ENCODE measurements at places on chromosomes 5 and 9. TPM values are rescaled to one million over a fixed set of nuclear protein-coding genes. Genes with fewer than 3 reads are reported as not detected.

- H3K4me3 ChIP-seq, result no peak overlapping the region
- no peaks in the 10 kb centered on the region for H3K36me3 ChIP-seq
- H3K4me1 ChIP-seq, result peaks cover 8% of the 10 kb centered on the region
- H3K27me3 ChIP-seq, result peaks cover 3% of the 10 kb centered on the region
- DNase-seq, result no peak
Measured at GRCh38 chr9:89598926-89599325, 5.9 kb upstream of the GADD45G start.

GRCh38 chr5:219460-219863 lies 1.3 kb downstream of the SDHA start:
- H3K27me3 ChIP-seq, result no peaks in the 10 kb centered on the region
- peaks cover 39% of the 10 kb centered on the region for H3K4me1 ChIP-seq
- peaks cover 8% of the 10 kb centered on the region for H3K36me3 ChIP-seq
- DNase-seq, result no peak
- peak overlapping the region; percentile 90 for H3K27ac ChIP-seq

GRCh38 chr9:132472199-132472598 lies 62.2 kb downstream of the CFAP77 start:
- H3K4me3 ChIP-seq, result no peak overlapping the region
- H3K4me1 ChIP-seq, result no peaks in the 10 kb centered on the region
- peaks cover under 1% of the 10 kb centered on the region for H3K27me3 ChIP-seq
- no peak overlapping the region for H3K27ac ChIP-seq
- H3K36me3 ChIP-seq, result no peaks in the 10 kb centered on the region

DNA sequence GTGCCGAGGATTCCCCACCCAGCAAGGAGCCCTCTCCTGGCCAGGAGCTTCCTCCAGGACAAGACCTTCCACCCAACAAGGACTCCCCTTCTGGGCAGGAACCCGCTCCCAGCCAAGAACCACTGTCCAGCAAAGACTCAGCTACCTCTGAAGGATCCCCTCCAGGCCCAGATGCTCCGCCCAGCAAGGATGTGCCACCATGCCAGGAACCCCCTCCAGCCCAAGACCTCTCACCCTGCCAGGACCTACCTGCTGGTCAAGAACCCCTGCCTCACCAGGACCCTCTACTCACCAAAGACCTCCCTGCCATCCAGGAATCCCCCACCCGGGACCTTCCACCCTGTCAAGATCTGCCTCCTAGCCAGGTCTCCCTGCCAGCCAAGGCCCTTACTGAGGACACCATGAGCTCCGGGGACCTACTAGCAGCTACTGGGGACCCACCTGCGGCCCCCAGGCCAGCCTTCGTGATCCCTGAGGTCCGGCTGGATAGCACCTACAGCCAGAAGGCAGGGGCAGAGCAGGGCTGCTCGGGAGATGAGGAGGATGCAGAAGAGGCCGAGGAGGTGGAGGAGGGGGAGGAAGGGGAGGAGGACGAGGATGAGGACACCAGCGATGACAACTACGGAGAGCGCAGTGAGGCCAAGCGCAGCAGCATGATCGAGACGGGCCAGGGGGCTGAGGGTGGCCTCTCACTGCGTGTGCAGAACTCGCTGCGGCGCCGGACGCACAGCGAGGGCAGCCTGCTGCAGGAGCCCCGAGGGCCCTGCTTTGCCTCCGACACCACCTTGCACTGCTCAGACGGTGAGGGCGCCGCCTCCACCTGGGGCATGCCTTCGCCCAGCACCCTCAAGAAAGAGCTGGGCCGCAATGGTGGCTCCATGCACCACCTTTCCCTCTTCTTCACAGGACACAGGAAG lies 120.2 kb downstream of the RGS3 start:
- peaks cover 36% of the 10 kb centered on the region for H3K36me3 ChIP-seq

GRCh38 chr9:137784046-137784445 lies 93.5 kb upstream of the CACNA1B start:
- H3K27me3 ChIP-seq, result no peaks in the 10 kb centered on the region
- H3K4me1 ChIP-seq, result no peaks in the 10 kb centered on the region
- H3K36me3 ChIP-seq, result peaks cover 50% of the 10 kb centered on the region
- peak; percentile 35 for DNase-seq

DNA sequence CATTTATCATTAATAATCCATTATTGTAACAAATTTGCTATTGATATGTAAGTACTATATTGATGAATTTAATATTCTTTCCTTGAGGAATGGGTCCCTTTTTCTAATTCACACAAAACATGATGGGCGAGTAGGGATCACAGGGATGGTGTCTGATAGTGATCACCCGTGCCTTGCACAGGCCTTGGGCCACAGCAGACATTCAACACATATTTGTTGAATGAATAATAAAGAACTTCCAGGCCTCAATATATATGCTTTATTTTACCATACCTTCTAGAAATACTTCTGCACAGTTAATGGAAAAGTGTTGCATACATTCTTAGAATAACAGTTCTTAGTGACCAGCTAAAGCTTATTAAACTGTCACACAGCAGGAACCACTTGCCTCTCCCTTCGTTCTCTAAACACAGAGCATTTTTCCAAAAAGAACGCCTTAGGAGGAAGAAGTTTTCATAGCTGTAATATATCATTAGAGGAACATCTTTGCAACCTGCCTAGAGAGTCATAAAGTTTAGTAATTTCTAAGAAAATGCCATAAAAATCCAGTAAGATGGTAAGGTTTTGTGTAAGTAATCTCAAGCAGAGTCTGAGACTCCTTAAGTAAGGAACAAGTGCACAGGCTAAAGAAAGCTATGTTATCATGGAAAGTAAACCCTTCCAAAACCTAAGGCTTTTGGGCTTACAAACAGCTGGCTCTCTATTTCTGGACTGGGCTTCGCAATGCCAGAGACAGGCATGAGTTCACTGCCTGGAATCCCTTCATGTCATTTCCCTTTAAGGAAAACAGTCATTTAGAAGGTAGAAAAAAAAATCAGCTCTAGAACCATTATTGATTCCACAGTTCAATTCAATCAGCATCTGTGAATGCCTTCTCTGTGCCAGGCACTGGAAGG lies 17.7 kb downstream of the TTLL11 start:
- no peaks in the 10 kb centered on the region for H3K27me3 ChIP-seq
- no peak overlapping the region for H3K4me3 ChIP-seq
- no peak overlapping the region for H3K27ac ChIP-seq
- DNase-seq, result no peak
- H3K36me3 ChIP-seq, result no peaks in the 10 kb centered on the region
- H3K4me1 ChIP-seq, result peaks cover 7% of the 10 kb centered on the region

- no peaks in the 10 kb centered on the region for H3K27me3 ChIP-seq
- H3K4me1 ChIP-seq, result no peaks in the 10 kb centered on the region
- no peak overlapping the region for H3K27ac ChIP-seq
Measured at GRCh38 chr5:175335691-175336090, 108.3 kb downstream of the DRD1 start.

GRCh38 chr9:102767076-102767475 lies 228.1 kb upstream of the CYLC2 start:
- no peaks in the 10 kb centered on the region for H3K4me1 ChIP-seq
- no peaks in the 10 kb centered on the region for H3K27me3 ChIP-seq
- DNase-seq, result no peak
- no peak overlapping the region for H3K4me3 ChIP-seq
- no peak overlapping the region for H3K27ac ChIP-seq

DNA sequence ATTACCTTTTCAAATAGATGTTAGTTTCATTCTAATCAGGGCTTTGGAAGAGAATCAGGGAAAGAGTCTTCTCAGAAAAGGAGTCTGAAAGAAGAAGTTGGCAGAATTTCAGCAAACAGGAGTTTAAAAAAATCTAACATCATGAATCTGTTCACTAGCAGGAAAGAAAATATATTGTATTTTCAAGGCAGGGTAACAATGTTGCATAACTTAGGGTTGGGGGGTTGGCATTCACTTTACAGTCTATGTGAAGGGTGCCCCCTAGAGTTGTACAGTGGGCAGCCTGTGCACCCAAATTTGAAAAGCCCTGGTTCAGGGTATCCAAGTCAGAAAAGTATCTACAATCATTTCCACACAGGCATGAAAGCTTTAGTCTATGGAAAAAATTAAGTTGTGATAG lies 348.4 kb upstream of the SLC30A5 start:
- H3K4me1 ChIP-seq, result no peaks in the 10 kb centered on the region
- DNase-seq, result no peak
- no peaks in the 10 kb centered on the region for H3K36me3 ChIP-seq

GRCh38 chr9:96071076-96071814 lies 195.8 kb downstream of the ERCC6L2 start:
- no peaks in the 10 kb centered on the region for H3K4me1 ChIP-seq
- H3K36me3 ChIP-seq, result no peaks in the 10 kb centered on the region
- no peak overlapping the region for H3K27ac ChIP-seq

DNA sequence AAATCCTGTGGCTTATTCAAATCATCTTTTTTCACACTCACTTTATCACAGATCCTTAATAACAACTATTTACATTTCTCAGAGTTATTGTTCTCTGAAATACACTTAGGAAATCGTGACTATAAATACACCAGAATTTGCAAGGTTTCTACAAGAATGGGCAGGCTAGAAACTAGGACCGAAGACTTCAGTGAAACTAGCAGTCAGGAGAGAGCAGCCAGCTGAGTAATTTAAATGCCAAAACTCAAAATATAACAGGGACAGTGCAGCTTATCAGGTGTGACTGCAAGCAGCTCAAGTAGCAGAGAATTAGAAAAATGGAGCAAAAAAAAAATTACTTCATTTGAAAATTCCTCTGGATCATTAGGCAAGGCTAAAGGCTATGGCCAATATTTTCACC lies 719.3 kb upstream of the ZNF608 start:
- H3K4me1 ChIP-seq, result no peaks in the 10 kb centered on the region
- no peaks in the 10 kb centered on the region for H3K27me3 ChIP-seq
- no peak overlapping the region for H3K27ac ChIP-seq

GRCh38 chr9:68775003-68775730 lies 70.1 kb downstream of the PIP5K1B start:
- H3K27me3 ChIP-seq, result no peaks in the 10 kb centered on the region
- DNase-seq, result no peak
- H3K27ac ChIP-seq, result no peak overlapping the region
- peaks cover 7% of the 10 kb centered on the region for H3K4me1 ChIP-seq
- no peak overlapping the region for H3K4me3 ChIP-seq

DNA sequence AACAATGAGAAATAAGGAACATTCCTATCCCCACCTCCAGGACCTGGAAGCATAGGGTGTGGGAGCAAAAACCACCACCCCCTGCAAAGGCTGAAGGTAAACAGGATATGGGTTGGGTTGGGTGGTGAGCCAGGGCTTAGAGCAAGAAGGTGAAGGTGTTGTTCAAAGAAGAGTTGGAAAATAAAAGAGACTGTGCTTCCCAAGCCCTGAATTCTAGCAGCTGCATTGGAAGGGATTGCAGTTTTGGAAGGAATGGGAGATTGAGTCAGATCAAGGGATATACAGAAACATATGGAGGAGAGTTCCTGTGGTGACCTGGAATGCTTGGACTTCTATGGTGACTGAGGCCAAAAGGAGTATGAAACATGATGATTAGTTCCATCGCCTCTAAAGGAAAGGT lies 24.7 kb upstream of the MTAP start:
- no peaks in the 10 kb centered on the region for H3K4me1 ChIP-seq
- no peak for DNase-seq
- H3K4me3 ChIP-seq, result no peak overlapping the region
- H3K36me3 ChIP-seq, result no peaks in the 10 kb centered on the region
- peaks cover 17% of the 10 kb centered on the region for H3K27me3 ChIP-seq

- H3K27ac ChIP-seq, result no peak overlapping the region
- H3K36me3 ChIP-seq, result peaks cover 6% of the 10 kb centered on the region
- no peaks in the 10 kb centered on the region for H3K4me1 ChIP-seq
- no peaks in the 10 kb centered on the region for H3K27me3 ChIP-seq
- no peak overlapping the region for H3K4me3 ChIP-seq
- no peak for DNase-seq
Measured at GRCh38 chr9:106958955-106959657, 96.1 kb downstream of the ZNF462 start.

GRCh38 chr5:35026280-35026840 lies 21.4 kb downstream of the AGXT2 start:
- H3K27ac ChIP-seq, result peak overlapping the region; percentile 49
- H3K4me3 ChIP-seq, result no peak overlapping the region
- no peaks in the 10 kb centered on the region for H3K27me3 ChIP-seq

- H3K27ac ChIP-seq, result no peak overlapping the region
- no peaks in the 10 kb centered on the region for H3K36me3 ChIP-seq
Measured at GRCh38 chr5:143128412-143129071, 274.9 kb downstream of the NR3C1 start.

- DNase-seq, result no peak
- H3K4me3 ChIP-seq, result no peak overlapping the region
- H3K27me3 ChIP-seq, result no peaks in the 10 kb centered on the region
- H3K4me1 ChIP-seq, result no peaks in the 10 kb centered on the region
Measured at GRCh38 chr5:10662083-10662482, 98.2 kb downstream of the ANKRD33B start.

GRCh38 chr5:121350181-121350930 lies 501.3 kb upstream of the FTMT start:
- H3K27ac ChIP-seq, result no peak overlapping the region
- no peaks in the 10 kb centered on the region for H3K36me3 ChIP-seq
- H3K27me3 ChIP-seq, result no peaks in the 10 kb centered on the region
- no peak overlapping the region for H3K4me3 ChIP-seq

DNA sequence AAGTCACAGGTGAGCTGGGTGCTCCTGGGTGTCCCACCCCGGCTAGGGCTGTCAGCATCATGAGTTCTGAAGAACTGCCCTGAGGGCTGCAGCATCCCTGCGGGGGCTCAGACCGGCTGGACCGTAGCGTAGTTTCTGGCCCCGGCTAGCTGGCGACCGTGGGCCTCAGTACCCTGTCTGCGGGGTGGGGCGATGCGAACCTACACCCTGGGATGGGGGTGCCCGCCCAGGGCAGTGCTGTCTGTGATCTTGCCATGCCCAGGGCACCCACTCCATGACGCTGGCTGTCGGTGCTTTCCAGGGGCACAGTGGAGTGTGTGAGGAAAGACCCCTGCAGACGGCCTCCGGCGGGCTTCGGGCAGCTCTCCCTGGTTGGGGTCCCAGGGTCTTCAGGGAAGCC lies 66.5 kb upstream of the IRX4 start:
- H3K4me1 ChIP-seq, result no peaks in the 10 kb centered on the region
- peaks cover 25% of the 10 kb centered on the region for H3K27me3 ChIP-seq
- no peaks in the 10 kb centered on the region for H3K36me3 ChIP-seq
- no peak for DNase-seq
- H3K4me3 ChIP-seq, result no peak overlapping the region

DNA sequence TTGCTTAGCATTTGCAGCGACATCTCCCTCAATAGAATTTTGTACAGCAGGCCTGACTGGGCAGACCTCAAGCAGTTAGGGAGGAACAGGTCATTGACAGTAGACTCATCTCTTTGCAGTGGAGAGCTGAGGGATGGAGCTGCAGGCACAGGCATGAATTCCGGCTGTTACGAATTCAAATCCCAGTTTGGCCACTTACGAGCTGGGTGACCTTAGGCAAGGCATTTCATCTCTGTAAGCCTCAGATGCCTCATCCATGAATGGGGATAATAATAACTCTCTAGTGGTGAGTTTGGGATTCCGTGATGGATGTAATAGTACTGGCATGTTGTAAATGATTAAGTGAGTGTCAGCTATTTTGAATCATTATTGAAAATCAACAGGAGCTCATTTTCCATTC lies 195.3 kb downstream of the SEMA6A start:
- no peaks in the 10 kb centered on the region for H3K4me1 ChIP-seq
- H3K4me3 ChIP-seq, result no peak overlapping the region
- H3K36me3 ChIP-seq, result no peaks in the 10 kb centered on the region
- DNase-seq, result no peak

Gene HMCN2
- total RNA-seq, result 7.8 TPM

Gene TMEM252
- not detected for total RNA-seq

Gene STPG3
- total RNA-seq, result not detected

Gene DDX4
- total RNA-seq, result not detected

Gene CDH6
- 9.4 TPM for total RNA-seq

Gene SIT1
- total RNA-seq, result 2.2 TPM
